Tibial artery (tissue), 4 donors: ENCODE measurements at places on chromosomes 5 and 9.

DNA sequence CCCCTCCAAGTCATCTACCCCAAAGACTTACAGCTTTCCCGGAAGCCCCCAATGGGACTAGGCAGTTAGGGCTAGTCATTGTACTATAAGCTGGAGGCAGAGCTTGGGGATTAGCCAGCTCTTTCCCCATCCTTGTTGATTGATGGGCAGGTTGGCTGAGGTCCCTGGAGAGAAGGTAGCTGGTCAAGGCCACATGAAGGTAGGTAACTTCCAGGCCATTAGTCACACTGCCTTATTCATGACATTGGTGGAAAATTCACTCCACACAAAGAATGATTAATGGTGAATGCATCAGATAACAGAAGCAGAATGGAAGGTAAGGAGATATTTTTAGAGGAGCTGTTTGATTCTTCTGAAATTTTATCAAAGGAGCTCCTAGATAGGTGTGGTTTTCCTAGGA lies 49.5 kb upstream of the TGFBR1 start:
- no peak for DNase-seq

DNA sequence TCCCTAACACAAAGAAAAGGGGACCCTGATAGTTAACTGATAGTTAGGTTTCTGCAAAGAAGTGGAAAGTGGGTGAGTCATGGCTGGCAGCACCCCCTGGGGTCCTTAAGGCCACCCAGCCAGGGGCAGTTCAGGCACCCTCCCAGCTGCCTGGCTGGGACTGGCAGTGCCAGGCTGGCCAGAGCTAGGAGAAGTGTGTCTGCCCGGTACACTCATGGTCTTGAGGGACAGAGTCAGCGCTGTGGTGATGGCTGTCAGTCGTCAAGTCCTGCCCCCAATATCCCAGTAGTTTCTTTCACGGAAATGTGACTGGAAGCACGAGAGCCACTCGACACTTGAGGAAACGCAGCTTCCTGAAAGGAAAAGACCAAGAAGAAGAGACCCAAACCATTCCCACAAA lies 22.3 kb upstream of the CNOT6 start:
- no peak for DNase-seq

DNA sequence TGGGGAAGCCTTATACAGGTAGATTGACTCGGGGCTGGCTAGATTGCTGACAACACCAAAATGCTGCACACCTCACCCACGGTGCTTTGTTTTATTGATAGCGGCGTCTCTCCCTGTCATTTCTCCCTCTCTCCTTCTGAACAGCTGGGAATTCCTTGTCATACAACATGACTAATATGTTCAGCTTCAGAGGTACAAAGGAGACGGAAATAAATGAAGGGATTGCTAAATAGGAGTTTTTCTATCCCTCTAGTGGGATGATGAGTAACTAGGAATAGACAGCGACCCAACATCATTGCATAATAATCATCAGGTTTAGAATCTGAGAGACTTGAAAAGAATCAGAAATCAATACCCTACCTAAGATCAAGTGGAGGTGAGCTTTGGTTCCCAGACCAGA lies 337.7 kb upstream of the PANK3 start:
- DNase-seq: no peak

- DNase-seq: no peak
Observed at GRCh38 chr9:14500705-14501104, 186.8 kb upstream of the NFIB start.

GRCh38 chr5:165055476-165055875 lies 1550.1 kb downstream of the MAT2B start:
- no peak for DNase-seq

- DNase-seq: no peak
Observed at GRCh38 chr9:105447386-105447813, 434 bp upstream of the FSD1L start.

- DNase-seq: no peak
Observed at GRCh38 chr9:7671847-7672246, 127.7 kb downstream of the DMAC1 start.

DNA sequence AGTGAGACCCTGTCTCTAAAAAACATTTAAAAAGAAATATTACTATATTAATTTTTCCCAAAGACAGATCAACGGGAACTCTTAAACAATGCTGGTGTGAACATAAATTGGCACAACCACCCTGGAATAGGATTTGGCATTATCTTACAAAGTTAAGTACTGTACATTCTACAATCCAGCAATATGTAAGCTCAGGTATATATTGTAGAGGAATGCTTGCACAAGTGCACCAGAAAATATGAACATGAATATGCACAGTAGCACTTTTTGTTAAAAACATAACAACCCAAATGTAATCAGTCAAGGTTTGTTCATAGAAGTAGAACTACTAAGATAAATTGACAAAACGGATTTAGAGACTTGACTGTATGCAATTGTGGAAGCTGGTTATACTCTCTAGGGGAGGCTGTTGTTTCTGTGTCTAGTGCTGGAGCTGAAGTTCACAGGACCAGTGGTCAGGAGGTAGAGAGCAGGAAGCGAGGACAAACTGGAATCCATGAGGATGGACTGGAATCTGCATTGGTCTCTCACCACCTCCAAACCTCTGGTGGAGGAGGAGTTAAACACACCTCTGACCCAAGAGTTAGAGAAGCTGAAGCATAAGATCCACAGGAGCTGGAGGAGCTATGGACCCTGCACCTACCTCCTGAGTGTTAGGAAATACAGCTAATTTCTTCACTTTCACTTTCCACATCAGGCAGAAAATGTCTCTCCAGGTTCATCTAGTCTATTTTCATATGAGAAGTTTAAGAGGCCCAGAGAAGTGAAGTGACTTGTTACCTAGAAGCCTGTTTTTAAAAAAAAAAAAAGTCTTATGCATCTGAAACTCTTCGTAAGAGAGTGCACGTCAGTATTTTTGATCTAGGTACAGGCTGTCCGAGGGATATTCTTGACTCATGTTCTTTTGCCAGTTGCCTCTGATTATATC lies 20.3 kb upstream of the RIC1 start:
- DNase-seq: no peak

GRCh38 chr9:128322404-128323211 lies at the start of the genes COQ4 and TRUB2:
Gene COQ4 (plus strand): TSS chr9:128322839. CDS start chr9:128322859, 20 bp downstream.
Gene TRUB2 (minus strand): TSS chr9:128322447. CDS start chr9:128322408, 39 bp downstream.
- peak; percentile 95 for DNase-seq

- no peak for DNase-seq
Observed at GRCh38 chr5:116380621-116381020, 194.0 kb downstream of the SEMA6A start.

GRCh38 chr5:115456056-115456455 lies 88.5 kb downstream of the FEM1C start:
- no peak for DNase-seq

DNA sequence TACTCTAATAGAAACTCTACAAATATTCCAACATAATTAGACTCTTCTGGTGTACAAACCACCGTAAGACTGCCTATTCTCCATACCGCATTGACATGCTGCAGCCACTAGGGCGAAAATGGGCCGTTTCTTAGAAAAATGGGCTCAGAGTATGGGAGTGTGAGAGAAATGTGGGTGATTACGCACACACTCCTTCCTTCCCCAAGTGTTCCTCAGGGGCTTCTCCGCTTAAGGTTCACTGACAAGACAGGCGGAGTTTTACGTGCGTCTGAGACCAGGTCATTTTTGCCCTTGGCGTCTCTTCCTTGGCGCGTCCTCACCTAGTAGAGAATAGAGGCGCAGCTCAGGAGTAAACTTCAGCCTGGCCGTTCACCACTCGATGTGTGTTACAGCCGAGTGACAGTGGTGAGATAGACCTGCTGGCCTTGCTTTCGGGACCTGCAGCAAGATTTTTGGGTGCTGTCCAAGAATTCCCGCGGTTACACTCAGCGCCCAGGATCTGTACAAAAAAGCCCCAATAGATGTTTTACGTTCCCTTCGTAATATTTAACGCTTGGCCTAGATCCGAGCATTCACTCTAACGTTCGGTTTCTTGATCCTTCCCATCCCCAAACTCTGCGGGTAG lies 1.8 kb upstream of the NTRK2 start:
- no peak for DNase-seq

DNA sequence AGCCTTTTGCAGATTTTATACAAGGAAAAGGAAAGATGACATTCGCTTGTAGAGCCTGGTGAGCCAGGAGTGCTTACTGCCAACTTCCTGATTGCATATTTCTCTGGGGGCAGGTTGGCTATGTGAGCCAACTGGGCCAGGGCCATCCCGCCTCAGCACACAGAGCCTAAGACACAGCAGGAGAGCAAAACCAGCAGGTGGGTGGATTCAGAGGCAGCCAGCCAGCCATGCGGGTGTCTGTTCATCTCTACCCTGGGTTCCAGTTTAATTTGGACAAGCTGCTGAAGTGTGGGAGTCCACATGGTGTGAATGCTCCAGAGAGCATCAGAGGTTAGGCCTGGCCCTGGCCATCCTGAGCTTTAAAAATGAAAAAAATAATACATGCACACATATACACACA lies 291.4 kb downstream of the ARHGEF28 start:
- DNase-seq: no peak

- no peak for DNase-seq
Observed at GRCh38 chr5:157350939-157351801, 85.2 kb downstream of the CYFIP2 start.

DNA sequence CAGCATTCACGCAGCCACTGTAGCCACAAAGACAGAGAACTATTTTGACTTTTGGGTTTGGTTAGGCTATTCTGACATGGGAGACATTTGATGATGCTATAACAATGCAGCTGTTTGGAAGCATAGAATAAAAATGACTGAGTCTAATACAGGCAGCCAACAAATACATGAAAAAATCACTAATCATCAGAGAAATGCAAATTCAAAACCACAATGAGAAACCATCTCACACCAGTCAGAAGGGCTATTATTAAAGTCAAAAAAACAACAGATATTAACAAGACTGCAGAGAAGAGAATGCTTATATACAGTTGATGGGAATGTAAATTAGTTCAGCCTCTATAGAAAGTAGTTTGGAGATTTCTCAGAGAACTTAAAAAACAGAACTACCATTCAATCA lies 107.1 kb upstream of the POC5 start:
- no peak for DNase-seq

- DNase-seq: no peak
Observed at GRCh38 chr9:7970681-7971330, 171.2 kb upstream of the DMAC1 start.

- DNase-seq: no peak
Observed at GRCh38 chr9:2281803-2282185, 266.6 kb downstream of the SMARCA2 start.

GRCh38 chr9:93190133-93190525 lies 6.2 kb downstream of the WNK2 start:
- DNase-seq: no peak

GRCh38 chr5:2201832-2202231 lies 319.1 kb upstream of the IRX4 start:
- DNase-seq: no peak

GRCh38 chr5:79561525-79561893 lies 47.6 kb upstream of the HOMER1 start:
- no peak for DNase-seq

- no peak for DNase-seq
Observed at GRCh38 chr9:137199411-137200121, 975 bp downstream of the TPRN start.

DNA sequence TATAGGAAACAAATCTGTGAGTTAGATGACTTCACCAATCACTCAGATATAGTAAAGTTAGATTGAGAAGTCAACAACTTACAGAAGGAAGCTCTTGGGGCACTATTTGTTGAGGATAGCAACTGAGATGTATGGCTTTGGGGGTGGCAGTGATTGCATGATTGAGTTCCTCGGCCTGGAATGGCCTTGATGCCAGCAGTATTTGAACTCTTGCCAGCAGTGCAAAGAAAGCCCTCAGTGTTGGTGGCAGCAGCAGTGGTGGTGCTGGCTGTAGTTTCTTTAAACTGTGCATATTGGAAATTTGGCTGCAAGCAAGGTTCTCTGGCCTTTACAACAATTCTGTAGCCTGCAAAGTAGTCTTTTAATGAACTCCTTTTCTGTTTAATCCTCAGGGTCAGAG lies 41.4 kb upstream of the PJA2 start:
- DNase-seq: no peak

DNA sequence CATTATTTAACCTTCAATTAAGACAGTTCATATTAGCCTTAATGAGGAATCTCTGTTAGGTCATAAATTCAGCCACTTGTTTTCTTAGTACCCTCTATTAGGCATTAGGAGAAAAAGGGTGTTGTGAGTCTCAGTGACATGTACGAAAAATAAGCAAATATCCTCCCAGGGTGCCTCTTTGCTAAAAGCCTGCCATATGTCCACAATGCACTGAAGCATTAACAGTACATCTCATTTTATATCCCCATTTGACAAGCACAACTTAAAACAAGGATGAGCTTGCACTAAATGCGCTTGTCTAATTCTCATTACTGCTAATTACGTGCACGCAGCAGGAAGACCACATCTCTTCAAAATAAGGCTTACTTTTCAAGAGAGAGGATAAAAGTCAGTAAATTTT lies 48.4 kb upstream of the SRFBP1 start:
- no peak for DNase-seq

DNA sequence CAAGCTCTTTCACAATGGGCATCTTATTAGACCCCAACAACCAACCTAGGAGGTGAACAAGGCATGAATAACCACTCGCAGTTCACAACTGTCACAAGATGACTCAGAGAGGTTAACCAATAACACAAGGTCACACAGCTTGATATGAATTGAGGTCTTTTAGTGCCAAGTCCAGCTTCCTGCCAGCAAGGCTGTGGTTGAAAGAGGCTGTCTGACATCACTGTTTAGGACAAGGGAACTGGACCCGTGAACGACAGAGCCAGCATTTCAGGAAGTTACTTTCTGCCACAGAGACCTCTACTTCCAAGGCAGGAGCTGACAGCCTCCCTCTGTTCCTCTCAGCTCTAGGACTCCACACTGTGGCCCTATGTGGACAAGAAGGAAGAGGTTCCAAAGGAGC lies 53.4 kb upstream of the ALDH1B1 start:
- DNase-seq: no peak

GRCh38 chr9:14343261-14344031 lies 29.5 kb upstream of the NFIB start:
- no peak for DNase-seq

DNA sequence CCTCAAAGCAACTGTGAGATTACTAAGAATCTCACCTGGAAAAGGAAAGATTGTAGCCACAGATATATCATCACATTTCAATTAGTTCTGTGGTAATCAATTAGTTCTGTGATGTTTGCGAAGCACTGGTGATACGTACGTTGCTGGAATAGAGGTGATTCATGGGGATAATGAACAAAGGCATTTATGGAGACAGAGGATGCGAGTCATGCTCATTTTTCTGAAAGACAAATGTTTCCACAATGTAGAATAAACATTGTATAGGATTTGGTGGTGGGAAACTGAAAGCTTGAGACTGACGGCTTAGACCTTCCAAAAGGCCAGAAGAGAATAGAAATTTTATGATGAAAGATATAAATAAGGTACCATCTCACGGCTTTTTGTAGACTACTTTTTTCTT lies 507.3 kb upstream of the TYRP1 start:
- DNase-seq: no peak
